ENCODE measurements at places on chromosomes 1 and 21.

DNA sequence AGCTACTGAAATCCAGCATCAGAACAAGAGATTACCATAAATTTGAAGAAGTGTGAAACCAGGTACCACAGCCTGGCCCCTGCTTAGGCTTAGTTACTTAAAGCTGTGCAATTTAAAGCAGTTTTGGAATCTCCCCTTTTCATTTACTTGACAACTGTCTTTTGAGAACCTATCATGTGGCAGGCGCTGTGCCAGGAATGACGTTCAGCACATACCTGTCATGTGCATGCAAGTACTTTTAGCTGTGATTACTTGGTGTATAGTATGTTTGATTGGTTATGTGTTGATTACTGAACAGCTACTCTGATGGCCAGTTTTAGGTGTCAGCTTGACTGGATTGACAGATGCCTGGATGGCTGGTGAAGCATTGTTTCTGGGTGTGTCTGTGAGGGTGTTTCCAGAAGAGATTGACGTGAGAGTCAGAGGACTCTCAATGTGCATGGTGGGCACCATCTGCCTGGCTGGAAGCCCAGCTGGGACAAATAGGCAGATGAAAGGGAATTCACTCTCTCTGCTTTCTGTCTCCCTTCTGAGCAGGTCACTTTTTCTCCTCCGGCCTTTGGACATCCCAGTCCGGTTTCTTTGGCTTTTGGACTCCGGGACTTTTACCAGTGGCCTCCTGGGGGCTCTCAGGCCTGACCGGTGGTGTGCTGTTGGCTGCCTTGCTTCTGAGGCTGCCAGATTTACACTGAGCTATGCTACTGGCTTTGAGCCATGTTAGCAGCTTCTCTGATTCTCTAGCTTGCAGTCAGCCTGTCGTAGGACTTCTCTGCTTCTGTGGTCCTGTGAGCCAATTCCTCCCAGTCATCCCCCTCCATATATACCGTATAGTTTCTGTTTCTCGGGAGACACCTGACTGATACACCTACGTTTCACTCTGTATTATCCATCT is 178.0 kb downstream of the RYR2 start:
- no peak for DNase-seq

DNA sequence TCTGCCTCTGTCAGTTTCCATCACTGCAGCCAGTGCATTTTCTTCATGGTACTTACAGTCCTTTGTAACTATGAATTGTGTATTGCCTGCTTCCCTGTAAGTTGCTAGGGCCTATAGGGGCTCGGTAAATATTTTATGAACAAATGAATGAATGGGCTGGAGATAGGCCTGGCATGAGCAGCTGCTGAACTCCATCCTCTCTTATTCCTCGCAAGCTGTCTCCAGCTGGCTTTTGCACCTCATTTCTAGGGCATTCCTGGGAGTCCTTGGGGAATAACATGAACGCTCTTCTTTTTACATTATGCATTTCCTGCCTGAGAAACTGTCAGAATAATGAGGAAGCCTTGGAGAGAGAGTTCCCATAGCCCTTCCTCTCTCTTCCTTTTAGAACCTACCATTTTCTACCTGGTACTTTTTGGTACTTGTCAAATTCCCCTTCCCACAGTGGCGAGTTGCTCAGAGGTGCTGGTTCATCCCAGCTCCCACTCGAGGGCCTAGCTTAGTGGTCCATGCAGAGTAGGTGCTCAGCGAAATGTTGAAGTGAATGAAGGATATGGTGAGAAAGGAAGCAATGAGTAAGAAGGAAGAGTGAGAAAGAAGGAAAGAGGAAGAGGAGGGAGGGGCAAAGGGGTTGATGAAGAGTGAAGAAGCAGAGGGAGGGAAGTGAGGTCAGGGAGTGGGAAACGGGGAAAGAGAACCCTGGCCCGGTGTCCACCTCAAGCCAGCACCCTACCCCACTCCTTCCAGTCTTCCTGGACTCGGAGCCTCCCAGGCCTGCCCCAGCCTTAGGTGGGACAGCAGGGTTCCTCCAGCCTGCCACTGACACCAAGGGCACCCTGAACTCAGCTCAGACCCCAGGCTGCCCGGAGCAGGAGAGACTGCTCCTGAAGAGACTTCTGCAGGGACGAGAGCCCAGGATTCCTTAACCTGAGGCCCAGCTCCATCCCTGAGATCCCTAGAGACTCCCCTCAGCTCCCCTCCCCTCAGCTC is 29.6 kb downstream of the KCNC4 start:
- DNase-seq, result no peak

- DNase-seq, result no peak
Measured at GRCh38 chr1:226475142-226475511, 67.2 kb upstream of the PARP1 start.

- no peak for DNase-seq
Measured at GRCh38 chr1:165409657-165410358, 35.1 kb downstream of the RXRG start.

- DNase-seq, result no peak
Measured at GRCh38 chr1:246343251-246343650, 163.8 kb downstream of the SMYD3 start.
